ENCODE measurements at places on chromosomes 3 and 15.

GRCh38 chr3:194058189-194058571 is 77.8 kb upstream of the HES1 start:
- no peak for DNase-seq

GRCh38 chr15:89175617-89176191 is 45.7 kb downstream of the RLBP1 start:
- DNase-seq: no peak

- DNase-seq: no peak
These were observed 35.6 kb upstream of the FGF7 start for GRCh38 chr15:49387471-49387870.

- DNase-seq: no peak
These were observed 45.2 kb downstream of the TMEM108 start for GRCh38 chr3:133083395-133083794.

All from activated T-helper 1 cell treated with anti-CD3 and anti-CD28 coated beads, Interleukin-2, amount 50 U/mL, for 16 hours (primary cell).